Ovary (tissue), 10 donors: ENCODE measurements at places on chromosomes 16 and 17. TPM values are rescaled to one million over a fixed set of nuclear protein-coding genes. Genes with fewer than 3 reads are reported as not detected.

Gene KRT33B
- not detected for polyA plus RNA-seq

- DNase-seq, result no peak
Observed at GRCh38 chr16:85259115-85259831, 147.0 kb upstream of the CIBAR2 start.

- no peak for DNase-seq
Observed at GRCh38 chr17:61309362-61310256, 90.0 kb upstream of the TBX2 start.

DNA sequence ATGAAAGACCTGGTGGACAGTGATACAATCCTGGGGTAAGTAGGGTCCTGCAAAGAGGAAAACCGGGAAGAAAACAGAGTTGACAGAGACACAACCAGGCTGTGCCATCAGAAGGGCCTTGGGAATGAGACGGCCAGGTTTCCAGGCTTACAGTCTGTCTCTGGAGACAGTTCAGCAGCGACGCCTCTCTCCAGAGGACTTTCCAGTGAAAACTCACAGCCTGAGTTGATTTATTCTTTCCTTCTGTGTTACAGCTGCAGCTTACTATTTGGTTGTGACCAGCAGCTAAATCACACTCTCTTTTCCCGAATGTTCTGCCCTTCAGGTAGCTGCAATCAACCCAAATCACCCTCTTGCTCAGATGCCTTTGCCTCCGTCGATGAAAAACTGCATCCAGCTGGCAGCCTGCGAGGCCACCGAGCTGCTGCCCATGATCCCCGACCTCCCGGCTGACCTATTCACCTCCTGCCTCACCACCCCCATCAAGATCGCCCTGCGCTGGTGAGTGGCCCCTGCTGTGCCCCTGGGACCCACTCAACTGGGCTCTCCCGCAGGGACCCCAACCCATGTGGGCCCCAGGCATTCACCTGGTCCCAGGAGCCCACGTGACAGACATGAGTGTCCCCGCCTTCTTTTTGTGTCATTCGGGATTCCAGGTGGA is 209.2 kb downstream of the RPTOR start:
- DNase-seq, result no peak
